Ovary (tissue), 10 donors: ENCODE measurements at places on chromosomes 3 and 15. TPM values are rescaled to one million over a fixed set of nuclear protein-coding genes. Genes with fewer than 3 reads are reported as not detected.

GRCh38 chr3:39143051-39143885 is 10.1 kb downstream of the CSRNP1 start:
- H3K4me1 ChIP-seq, result peaks cover 34% of the 10 kb centered on the region
- no peak overlapping the region for H3K4me3 ChIP-seq

DNA sequence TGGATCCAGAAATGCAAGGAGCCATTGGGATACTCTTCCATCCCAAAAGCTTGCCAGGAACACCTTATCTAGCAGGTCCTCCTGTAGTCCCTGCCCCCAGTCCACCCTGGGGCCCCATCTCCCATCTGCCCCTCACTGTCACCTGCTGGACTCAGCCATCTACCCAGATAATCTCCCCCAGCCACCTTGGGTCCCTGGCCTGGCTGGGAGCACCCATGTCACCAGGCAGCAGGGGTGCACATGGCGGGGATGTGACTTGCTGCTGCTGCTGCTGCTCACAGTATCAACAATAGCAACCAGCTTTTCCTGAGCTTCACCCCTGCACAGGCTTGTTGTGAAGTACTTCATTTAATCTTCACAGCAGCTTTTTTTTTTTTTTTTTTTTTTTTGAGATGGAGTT is 12.6 kb downstream of the PTH1R start:
- H3K4me3 ChIP-seq, result no peak overlapping the region
- no peaks in the 10 kb centered on the region for H3K36me3 ChIP-seq
- peaks cover 7% of the 10 kb centered on the region for H3K4me1 ChIP-seq
- DNase-seq, result no peak
- no peak overlapping the region for H3K27ac ChIP-seq
- no peaks in the 10 kb centered on the region for H3K27me3 ChIP-seq

DNA sequence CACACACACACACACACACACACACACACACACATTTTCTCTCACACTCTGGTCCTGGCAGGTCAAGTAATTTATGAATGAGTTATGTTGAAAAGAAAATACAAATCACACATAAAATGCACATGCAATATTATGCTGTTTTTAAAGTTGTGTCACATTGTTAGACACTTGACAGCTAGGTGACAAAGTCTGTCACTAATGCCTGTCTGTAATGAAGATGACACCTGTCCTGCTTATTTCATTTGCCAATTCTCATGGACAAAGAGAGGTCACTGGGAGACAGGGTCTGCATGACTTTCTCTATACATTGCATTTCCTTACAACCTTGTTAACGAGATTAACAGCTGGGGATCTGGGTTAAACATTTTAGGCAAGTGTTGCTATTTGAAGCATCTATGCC is 71.2 kb downstream of the ARPP21 start:
- no peak overlapping the region for H3K4me3 ChIP-seq
- H3K36me3 ChIP-seq, result no peaks in the 10 kb centered on the region
- DNase-seq, result no peak
- H3K27ac ChIP-seq, result no peak overlapping the region
- no peaks in the 10 kb centered on the region for H3K4me1 ChIP-seq

GRCh38 chr3:7456386-7456785 is 595.5 kb downstream of the GRM7 start:
- H3K36me3 ChIP-seq, result no peaks in the 10 kb centered on the region
- H3K27ac ChIP-seq, result no peak overlapping the region
- H3K27me3 ChIP-seq, result no peaks in the 10 kb centered on the region
- no peak overlapping the region for H3K4me3 ChIP-seq
- no peak for DNase-seq

DNA sequence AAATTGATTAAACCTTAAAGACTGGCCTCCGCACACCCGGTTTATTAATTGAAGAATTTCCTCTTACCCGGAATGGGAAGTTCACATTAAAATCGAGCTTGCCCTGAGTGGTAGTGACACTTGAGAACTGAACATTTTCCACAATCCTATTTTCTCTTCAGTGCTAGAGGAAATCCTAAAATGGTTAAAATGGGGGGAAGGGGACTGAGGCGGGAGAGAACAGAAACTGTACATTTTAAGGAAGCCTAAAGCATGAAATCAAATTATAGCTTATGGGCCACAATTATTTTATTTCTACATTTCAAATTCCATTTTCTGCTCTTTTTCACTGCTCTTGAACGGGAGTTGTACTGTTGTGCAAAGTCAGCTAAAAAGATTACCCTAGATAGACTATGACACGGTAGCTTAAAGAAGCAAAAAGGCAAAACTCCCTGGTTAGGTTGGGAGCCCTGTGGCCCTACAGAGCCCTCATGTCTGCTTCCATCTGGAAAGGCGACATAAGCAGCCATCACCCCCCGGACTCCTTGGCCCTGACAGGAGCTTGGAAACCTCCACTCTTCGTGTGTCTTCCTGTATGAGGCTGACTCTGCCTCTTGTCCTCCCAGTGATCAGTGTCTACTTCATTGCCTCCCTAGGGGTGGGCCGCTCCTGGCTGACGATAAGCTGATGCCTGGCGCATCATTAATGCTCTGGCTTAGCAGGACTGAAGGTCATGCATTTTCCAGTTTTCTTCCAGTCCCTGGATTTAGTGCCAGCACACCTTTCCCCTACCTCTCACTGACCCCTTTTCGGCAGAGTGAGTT is 79.3 kb downstream of the EEFSEC start:
- peak overlapping the region; percentile 47 for H3K27ac ChIP-seq
- no peak overlapping the region for H3K4me3 ChIP-seq
- H3K27me3 ChIP-seq, result no peaks in the 10 kb centered on the region

DNA sequence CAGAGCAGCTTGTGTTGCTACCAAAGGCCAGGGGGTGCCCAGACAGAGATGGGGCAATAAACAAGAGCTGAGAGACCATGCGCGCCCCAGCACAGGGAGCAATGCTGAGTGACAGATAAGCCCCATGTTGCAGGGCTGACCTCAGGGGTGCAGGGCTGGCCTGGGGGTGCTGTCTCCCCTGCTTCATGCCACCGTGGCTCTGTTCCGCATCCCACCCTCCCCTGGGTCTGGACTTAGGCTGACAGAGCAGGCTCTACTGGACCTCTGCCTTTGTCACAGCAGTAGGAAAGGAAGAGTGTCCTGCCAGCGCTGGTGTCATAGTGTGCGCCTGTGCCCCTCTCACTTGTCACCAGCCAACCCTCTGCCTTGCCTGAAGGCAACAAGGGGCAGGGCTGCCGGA is 67.4 kb upstream of the IQSEC1 start:
- H3K4me3 ChIP-seq, result no peak overlapping the region
- H3K4me1 ChIP-seq, result no peaks in the 10 kb centered on the region
- H3K36me3 ChIP-seq, result no peaks in the 10 kb centered on the region
- no peak for DNase-seq
- no peaks in the 10 kb centered on the region for H3K27me3 ChIP-seq

DNA sequence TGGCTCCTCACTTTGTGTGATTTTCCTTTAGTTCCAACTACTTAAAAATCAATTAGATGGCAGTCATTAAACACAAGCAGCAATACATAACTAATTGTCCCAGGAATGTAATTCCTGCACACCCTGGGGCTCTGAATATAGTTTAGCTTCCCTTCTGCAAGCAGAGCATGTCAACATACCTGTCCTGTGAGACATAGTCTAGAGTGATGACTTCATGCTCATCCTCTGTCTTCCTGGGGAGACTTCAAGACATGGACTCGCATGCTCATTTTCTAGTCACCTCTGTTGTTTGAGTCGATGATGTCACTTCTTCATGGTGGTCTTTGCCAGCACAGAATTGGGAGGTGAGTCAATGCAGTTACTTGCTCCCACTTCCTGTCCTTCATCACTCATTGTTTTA is 15.7 kb downstream of the C3orf52 start:
- no peaks in the 10 kb centered on the region for H3K27me3 ChIP-seq
- H3K4me1 ChIP-seq, result no peaks in the 10 kb centered on the region
- H3K36me3 ChIP-seq, result no peaks in the 10 kb centered on the region
- no peak overlapping the region for H3K27ac ChIP-seq
- no peak overlapping the region for H3K4me3 ChIP-seq

GRCh38 chr15:78162038-78162437 is 12.9 kb downstream of the IDH3A start:
- no peaks in the 10 kb centered on the region for H3K4me1 ChIP-seq
- H3K4me3 ChIP-seq, result no peak overlapping the region
- no peak overlapping the region for H3K27ac ChIP-seq
- no peaks in the 10 kb centered on the region for H3K36me3 ChIP-seq

GRCh38 chr3:181292984-181293383 is 303.4 kb upstream of the DNAJC19 start:
- no peak overlapping the region for H3K27ac ChIP-seq
- no peaks in the 10 kb centered on the region for H3K4me1 ChIP-seq
- no peak overlapping the region for H3K4me3 ChIP-seq
- no peaks in the 10 kb centered on the region for H3K27me3 ChIP-seq

DNA sequence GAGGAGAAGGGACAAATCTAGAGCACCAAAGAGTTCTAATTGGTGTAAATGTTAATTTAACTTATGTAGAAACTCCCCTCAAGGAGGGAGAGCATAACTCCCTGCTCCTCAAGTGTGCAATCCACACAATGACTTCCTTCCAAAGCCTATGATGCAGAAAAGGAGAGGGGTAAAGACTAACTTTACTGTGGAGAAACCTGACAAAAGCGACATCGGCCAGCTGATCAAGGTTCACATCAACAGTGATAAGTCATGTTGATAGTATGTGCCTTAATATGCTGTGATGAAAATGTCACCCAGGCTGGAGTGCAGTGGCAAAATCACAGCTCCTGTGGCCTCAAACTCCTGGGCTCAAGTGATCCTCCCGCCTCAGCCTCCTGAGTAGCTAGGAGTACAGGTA is 76.5 kb downstream of the TFDP2 start:
- H3K4me3 ChIP-seq, result no peak overlapping the region
- H3K27ac ChIP-seq, result no peak overlapping the region
- no peaks in the 10 kb centered on the region for H3K36me3 ChIP-seq
- DNase-seq, result no peak
- H3K27me3 ChIP-seq, result no peaks in the 10 kb centered on the region

UBA7 gene
- 76.3 TPM for total RNA-seq

NLGN1 gene
- 6.6 TPM for total RNA-seq

GOLGA6B gene
- not detected for total RNA-seq

PARP9 gene
- total RNA-seq, result 17.3 TPM

PLD1 gene
- total RNA-seq, result 50.2 TPM

C3orf33 gene
- total RNA-seq, result 7.6 TPM
